ENCODE measurements at places on chromosomes 12 and 14.

DNA sequence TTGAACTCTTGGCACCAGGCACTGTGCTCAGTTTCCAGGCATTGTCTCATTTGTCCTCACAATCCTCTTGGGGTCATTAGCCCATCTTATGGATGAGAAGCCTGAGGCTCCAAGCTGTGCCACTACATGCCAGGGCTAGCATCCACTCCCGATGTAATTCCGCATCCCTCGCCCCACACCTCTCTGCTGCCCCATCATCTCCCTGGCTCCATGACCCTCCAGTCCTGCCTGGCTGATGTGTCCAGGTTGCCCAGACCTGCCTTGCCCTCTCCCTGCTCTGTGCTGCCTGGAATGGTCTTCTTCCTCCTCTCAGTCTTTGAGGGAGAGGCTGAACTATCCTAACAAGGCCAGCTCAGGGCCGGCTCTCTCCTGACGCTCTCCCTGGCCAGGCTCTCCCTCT lies 27.5 kb downstream of the PIGH start:
- DNase-seq: no peak

- no peak for DNase-seq
Observed at GRCh38 chr14:84298663-84299195, 1231.2 kb upstream of the FLRT2 start.

- DNase-seq: no peak
Observed at GRCh38 chr12:52526511-52526951, 6.3 kb upstream of the KRT5 start.

GRCh38 chr12:94930216-94930654 lies 73.3 kb downstream of the NDUFA12 start:
- no peak for DNase-seq

- DNase-seq: no peak
Observed at GRCh38 chr12:44750468-44750867, 125.6 kb downstream of the NELL2 start.

DNA sequence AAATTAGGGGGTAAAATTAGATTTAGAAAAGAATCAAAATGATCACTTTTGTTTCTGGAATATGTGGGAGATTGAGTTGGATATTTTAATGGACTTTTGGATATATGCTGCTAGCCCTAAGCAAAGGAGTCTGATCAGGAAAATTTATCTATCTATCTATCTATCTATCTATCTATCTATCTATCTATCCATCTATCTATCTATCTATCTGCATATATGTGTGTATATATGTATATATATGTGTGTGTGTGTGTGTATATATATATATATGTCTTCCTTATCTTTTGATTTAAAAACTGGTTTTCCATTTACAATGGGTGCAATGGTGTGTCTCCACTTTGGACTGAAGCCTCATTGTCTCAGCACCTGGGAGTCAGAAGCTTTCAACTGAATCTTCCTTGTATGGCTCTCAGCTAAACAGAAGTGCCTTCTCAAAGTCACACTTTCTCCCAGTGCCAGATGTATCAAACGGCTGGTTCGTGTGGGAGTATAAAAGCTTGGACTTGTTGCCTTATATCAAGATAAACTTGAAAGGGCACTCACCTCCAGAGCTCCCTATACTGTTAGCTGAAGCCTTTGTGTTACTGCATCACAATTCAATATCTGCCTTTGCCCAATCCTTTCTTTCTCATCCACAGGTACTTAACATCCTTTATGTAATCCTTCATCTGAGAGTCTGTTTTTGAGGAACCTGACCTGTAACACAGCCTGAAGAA lies 31.6 kb upstream of the CD69 start:
- no peak for DNase-seq

- no peak for DNase-seq
Observed at GRCh38 chr14:69796797-69797500, at the start of gene SLC10A1. TSS of gene SLC10A1 (minus strand) at chr14:69797241. CDS start at chr14:69797155, 86 bp downstream.

DNA sequence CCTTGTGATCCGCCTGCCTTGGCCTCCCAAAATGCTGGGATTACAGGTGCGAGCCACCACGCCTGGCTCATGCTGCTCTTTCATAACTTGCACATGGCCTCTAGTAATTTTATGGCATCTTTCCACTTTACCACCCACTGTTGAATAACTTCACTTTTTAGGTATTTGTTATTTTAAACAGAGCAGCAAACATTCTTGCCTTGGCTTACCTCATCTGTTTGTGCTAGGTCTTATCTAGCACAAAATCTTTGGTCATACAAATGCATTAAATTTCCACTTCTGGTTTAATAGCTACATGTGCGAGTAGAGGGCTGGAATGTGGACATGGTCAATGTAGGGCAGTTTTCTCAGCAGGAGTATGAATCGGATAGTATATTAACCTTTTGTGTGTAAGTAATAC lies 38.8 kb upstream of the ATF7IP start:
- no peak for DNase-seq

GRCh38 chr14:101349108-101349507 lies 212.2 kb upstream of the DIO3 start:
- no peak for DNase-seq

GRCh38 chr14:58739674-58740073 lies 101.9 kb downstream of the DACT1 start:
- DNase-seq: no peak

GRCh38 chr12:131063960-131064359 lies 110.3 kb downstream of the ADGRD1 start:
- no peak for DNase-seq

DNA sequence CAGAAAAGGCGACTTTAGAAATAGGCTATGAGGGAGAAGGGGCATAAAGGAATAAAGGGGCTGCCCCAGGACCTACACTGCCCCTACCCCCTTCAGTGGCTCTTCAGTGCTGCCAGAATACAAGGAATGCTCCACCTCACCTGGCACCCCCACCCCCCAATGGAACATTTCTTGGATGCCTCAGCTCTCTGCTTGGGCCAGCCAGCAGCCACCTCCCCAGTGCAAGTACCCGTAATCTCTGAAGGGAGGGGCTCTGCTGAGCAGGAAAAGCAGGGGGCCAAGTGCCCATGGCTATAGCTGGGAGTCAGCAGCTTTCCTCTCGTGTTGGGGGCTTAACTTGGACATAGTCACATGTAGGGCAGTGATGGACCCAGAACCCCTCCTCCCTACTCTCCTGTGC lies 33.3 kb downstream of the BAZ2A start:
- DNase-seq: no peak

DNA sequence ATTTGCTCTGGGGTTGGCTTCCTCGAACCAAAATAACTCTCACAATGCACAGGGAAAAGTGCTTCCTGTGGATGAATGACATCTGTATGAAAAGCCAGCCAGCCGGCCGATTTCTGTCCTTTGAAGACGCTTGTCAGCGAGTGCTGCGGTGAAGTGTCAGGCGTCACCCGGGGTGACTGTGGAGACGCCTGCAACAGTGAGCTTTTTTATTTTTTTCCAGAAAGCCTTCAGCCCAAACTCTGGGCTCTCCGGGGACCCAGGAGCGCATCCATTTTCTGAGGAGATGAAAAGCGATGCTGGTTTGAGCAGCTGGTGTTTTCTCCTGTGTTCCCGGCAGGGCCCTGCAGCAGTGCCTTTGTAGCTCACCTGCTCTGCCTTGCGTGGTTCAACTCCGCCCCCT lies 147.9 kb upstream of the MYL2 start:
- no peak for DNase-seq

DNA sequence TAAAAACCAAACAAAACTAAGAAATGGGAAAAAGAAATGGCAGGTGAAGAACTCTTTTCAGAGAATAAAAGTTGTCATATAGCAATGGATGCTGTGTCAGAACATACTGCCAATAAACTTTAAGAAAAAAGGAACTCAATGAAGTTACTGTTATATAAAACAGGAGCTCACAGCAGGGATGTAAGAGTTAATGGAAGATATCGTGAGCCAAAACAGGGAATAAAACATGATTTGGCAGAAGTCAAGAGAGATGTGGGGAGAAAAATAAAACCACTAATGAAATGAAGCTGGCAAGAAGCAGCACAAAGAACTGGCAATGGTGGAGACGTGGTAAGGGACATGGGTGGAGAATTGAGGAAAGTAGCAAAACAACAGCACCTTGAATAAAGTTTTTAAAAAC lies 61.0 kb downstream of the TAOK3 start:
- DNase-seq: no peak

GRCh38 chr12:53179687-53180219 lies 769 bp upstream of the ZNF740 start:
- no peak for DNase-seq

DNA sequence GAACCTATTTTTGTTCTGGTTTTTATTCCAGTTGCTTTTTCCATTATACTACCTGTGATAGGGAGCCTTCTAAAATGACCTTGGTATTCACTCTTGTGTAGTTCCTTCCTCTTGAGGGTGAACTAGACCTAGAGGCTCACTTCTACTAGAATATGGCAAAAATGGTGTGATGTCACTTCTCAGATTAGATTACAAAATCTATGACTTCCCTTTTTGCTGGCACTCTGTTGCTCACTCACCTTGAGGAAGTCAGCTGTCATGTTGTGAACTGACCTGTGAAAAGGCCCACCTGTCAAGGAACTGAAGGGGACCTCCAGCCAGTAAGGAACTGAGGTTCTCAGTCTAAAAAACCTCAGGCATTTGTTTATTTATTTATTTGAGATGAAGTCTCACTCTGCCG lies 5.7 kb downstream of the MIPOL1 start:
- DNase-seq: no peak

DNA sequence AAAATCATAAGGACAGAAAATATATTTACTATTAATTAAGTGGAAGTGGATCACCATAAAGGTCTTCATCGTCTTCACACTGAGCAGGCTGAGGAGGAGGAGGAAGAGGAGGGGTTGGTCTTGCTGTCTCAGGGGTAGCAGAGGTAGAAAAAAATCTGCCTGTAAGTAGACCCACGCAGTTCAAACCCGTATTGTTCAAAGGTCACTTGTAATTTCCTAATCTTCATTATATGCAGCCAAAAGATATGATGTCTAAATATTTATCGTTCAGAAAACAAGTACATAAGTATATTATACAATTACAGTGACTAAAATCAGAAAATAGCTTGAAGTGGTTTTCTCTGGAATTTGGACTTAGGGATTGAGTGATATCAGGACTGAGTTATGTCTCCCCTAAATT lies 72.1 kb downstream of the GTF2A1 start:
- no peak for DNase-seq

GRCh38 chr12:92218394-92219077 lies 72.9 kb upstream of the BTG1 start:
- DNase-seq: no peak

DNA sequence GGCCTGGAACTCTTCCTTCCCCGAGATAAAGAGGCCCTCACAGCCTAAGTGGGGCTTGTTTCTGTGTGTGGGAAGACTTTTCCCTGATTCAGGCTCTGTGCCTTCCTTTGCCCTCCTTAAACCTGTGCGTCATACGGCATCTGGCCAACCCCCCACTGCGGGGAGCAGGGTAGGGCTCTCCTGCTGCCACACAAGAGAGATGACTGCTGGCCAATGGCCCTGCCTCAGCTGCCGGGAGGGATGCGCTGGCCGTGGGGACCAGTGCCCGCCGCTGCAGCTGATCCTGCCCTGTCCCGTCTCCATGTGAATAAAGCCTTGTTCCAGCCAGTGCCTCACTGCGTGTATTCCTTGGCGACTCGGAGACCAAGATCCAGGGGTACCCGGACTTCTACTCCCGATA lies 42.5 kb upstream of the BEGAIN start:
- no peak for DNase-seq

DNA sequence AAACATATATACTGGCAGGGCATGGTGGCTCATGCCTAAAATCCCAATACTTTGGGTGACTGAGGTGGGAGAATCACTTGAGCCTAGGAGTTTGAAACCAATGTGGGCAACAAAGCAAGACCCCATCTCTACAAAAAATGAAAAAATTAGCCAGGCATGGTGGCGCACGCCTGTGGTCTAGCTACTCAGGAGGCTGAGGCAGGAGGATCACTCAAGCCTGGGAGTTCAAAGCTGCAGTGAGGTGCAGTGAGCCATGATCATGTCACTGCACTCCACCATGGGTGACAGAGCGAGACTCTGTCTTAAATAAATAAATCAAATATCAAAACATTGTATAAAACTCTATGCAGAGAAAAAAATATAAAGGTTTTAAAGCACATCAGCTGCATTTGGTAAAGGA lies 5.2 kb downstream of the FMNL3 start:
- no peak for DNase-seq

- DNase-seq: no peak
Observed at GRCh38 chr14:64934338-64934929, 8.1 kb downstream of the GPX2 start.

GRCh38 chr14:95331708-95332408 lies 12.2 kb upstream of the CLMN start:
- no peak for DNase-seq

DNA sequence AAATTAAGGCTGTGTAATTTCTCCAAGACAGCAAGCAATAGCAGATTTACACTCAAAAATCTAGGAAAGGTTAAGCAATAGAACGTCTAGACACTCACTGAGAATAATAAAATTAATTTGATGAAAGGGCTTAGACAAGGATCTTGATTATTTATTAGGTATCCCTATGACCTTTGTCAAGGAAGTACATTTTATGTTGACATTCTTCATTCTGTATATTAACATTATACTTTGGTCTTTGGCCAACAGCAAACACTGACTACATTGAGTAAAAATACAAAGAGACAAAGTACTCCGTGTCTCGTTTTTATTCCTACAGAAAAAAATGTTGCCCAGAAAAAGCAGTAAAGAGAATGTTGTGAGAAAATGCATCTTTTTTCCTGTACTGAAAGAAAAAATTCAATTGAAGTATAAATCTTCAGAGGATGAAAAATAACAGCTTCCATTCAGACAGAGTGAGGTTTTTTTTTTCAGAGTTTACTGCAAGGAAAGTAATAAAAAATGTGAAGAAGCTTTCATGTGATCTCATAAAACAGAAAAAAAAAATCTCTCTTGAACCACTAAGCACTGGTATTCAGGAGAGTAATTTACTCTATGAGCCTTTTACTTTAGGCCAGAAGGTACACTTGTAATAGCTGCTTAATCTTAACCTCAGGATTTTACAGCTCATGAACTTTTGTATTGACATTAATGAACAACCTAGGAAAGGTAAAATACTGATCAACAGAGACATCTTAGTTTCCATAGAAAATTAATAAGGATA lies 605.0 kb downstream of the FSCB start:
- DNase-seq: no peak

DNA sequence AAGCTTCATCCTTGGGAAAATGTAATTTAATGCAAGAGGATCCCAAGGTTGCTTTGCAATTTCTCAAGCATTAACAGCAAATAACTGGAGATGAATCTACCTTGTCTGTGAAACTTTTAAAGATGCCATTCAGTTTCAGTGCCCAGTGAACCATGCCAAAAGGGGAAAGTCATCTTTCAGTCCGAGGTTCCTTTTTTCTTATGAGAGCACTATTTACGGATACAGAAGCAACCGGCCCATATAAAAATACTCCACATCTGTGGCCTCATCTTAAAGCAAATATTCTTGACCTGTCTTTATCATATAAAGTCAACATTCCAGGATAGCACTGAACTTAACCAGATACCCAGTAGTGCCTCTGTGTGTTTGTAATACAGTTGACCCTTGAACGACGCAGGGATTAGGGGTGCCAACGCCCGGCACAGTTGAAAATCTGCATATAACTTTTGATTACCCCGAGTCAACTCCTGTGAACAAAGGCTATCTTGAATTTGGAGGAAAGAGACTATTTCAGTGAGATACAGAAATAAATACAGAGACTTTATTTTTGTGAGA lies 209.4 kb downstream of the PCNX1 start:
- DNase-seq: no peak

Data from activated T-cell treated with anti-CD3 and anti-CD28 coated beads for 1 hour (primary cell).